ENCODE measurements at places on chromosomes 16 and 17. TPM values are rescaled to one million over a fixed set of nuclear protein-coding genes. Genes with fewer than 3 reads are reported as not detected.

- no peaks in the 10 kb centered on the region for H3K36me3 ChIP-seq
- H3K4me3 ChIP-seq, result no peak overlapping the region
- no peak for DNase-seq
- H3K27ac ChIP-seq, result no peak overlapping the region
- H3K27me3 ChIP-seq, result no peaks in the 10 kb centered on the region
- H3K4me1 ChIP-seq, result peaks cover 46% of the 10 kb centered on the region
Measured at GRCh38 chr17:49018748-49019147, 21.6 kb downstream of the IGF2BP1 start.

DNA sequence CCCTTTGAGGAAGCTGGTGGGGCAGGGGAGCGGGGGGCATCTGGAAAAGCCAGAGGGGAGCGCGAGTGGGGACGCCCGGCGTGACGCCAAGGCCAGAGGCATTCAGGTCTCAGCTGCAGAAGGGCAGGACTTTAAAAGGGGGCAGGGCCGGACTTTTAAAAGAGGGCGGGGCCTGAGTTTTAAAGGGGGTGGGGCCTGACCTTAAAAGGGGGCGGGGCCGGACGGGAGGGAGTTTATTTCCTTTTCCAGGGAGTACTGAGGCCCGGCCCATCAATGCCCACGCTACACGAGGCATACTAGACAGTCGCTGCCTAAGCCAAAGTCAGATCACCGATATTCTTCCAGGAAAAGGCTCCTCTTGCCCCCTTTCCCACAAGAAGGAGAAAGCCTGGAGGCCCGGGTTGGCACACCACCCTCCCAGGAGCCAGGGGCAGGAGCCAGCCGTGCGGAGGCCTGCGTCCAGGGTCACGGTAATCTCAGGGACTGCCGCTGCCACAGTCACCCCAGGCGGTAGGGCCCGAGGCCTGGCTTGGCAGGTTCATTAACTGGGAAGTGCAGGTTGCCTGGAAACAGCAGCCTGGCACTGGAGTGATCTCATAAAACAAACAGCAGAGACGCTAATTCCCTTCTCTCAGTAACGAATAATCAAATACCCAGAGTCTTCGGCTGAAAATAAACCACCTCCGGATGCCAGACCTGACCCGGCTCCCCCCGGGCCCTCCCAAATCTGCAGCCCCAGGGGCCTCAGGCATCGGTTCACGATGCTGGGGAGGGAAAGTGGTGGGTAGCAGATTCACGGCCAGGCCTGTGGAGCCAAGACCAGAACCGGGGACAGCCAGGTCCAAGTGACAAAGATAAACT is 90.7 kb downstream of the TIMM22 start:
- no peak overlapping the region for H3K4me3 ChIP-seq
- H3K27me3 ChIP-seq, result no peaks in the 10 kb centered on the region
- DNase-seq, result peak; percentile 51
- H3K4me1 ChIP-seq, result peaks cover 18% of the 10 kb centered on the region

DNA sequence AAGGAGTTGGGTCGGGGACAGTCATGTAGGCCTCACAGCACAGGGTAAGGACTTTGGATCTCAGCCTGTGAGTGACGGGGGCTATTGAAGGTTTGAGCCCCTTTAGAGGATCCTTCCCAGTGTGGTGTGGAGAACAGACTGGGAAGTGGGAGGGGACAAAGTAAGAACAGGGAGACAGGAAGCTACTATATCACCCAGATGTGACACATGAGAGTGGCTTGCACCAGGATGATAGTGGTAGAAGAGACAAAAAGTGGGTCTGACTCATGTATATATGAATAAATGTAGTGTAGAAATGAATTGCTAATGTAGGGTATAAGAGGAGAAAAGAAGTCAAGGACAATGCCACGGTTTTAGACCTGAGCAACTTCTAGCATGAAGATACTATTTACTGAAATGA is 4.5 kb downstream of the NUP93 start:
- H3K27ac ChIP-seq, result no peak overlapping the region
- H3K4me1 ChIP-seq, result peaks cover 6% of the 10 kb centered on the region
- H3K4me3 ChIP-seq, result no peak overlapping the region
- H3K36me3 ChIP-seq, result no peaks in the 10 kb centered on the region

- no peak overlapping the region for H3K27ac ChIP-seq
- DNase-seq, result peak; percentile 56
- H3K4me1 ChIP-seq, result peaks cover 30% of the 10 kb centered on the region
- peaks cover 2% of the 10 kb centered on the region for H3K27me3 ChIP-seq
Measured at GRCh38 chr17:78599419-78599818, 22.2 kb upstream of the DNAH17 start.

DNA sequence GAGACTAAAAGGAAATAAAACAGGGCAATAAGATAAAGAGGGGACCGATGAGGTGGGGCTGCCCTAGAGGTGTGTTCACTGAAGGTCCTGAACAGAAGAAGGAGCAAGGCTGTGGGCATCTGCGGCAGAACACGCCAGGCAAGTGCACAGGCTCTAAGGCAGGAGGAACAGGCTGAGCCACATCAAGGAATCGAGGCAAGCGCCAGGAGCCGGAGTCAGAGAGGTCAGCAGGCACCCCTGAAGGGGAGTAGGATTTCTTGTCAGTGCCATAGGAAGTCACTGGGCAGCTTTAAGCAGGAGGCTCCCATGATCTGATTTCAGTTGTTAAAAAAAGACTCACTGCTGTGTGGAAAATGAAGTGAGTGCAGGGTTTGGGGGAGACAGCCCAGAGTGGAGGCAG is 186.5 kb downstream of the KATNIP start:
- no peaks in the 10 kb centered on the region for H3K27me3 ChIP-seq
- peaks cover 13% of the 10 kb centered on the region for H3K36me3 ChIP-seq
- no peak for DNase-seq
- no peak overlapping the region for H3K4me3 ChIP-seq
- H3K27ac ChIP-seq, result no peak overlapping the region
- no peaks in the 10 kb centered on the region for H3K4me1 ChIP-seq

- peaks cover 66% of the 10 kb centered on the region for H3K36me3 ChIP-seq
- H3K27ac ChIP-seq, result no peak overlapping the region
- DNase-seq, result no peak
- no peak overlapping the region for H3K4me3 ChIP-seq
Measured at GRCh38 chr16:84183572-84183875, 3.3 kb downstream of the TAF1C start.

DNA sequence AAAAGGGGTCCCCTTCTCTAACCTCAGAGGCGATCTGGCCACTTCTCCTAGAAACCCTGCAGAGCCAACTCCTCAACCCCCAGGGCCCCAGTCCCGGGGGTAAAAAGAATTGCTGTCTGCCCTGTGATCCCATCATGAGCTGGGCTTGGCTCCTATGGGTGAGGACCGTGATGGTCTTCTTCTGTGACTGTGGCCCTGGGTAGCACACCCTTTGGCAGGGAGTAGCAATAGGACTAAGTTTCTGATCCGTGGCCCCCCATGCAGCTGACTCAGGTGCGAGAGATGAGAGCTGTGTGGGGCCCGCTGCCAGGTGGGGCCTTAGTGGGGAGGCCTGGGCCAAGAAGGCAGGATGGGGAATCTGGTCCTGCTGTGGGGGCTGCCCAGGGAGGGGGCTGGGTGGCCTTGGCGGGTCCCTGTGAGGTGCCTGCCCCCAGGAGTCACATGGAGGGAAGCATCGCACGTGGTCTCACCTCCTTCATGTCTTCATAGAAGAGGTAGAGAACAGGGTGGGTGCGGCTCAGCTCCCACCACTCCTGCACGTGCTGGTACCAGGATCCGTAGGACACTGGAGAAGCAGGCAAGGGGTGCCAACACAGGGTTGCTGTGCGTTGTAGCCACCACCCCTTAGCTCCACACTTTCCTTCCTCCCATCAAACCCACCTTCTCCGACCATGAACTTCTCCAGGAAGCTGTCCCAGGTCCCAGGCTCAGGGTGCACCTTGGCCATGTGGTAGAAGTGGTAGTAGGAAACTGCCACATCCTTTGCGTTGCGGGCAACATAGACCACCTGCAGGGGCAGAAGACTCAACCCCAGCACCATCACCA is 3.3 kb downstream of the SULT1A1 start:
- H3K4me1 ChIP-seq, result peaks cover 15% of the 10 kb centered on the region
- H3K36me3 ChIP-seq, result no peaks in the 10 kb centered on the region
- DNase-seq, result no peak
- no peak overlapping the region for H3K4me3 ChIP-seq
- H3K27ac ChIP-seq, result no peak overlapping the region
- H3K27me3 ChIP-seq, result no peaks in the 10 kb centered on the region

DNA sequence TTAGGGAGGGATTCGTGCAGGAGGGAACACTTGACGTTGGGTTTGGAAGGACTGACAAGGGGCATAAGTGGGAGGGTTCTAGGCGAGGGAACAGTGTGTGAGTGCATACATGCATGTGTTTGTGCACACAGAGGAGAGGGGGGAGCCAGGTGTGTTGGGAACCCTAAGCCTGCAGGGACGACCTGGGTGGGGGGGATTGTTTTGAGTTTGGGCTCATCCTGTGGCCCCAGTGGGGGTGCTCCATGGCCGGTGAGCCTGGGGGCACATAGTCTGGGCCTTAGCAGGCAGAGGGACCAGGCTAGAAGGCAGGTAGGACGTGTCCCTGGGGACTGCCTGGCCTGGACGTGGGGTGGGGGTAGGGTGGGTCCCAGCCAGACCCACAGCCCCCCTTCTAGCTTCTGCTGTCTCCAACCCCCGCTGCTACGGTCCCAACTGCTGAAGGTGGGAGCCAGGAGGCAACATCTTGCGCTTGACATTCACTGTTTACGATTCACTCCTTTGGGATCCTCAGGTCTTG is 11.9 kb upstream of the RASD1 start:
- no peak overlapping the region for H3K4me3 ChIP-seq
- peak overlapping the region; percentile 81 for H3K27ac ChIP-seq
- peaks cover 93% of the 10 kb centered on the region for H3K4me1 ChIP-seq
- DNase-seq, result no peak

GRCh38 chr16:52812678-52813556 is 239.8 kb downstream of the CHD9NB start:
- no peaks in the 10 kb centered on the region for H3K27me3 ChIP-seq
- DNase-seq, result peak; percentile 36
- H3K4me1 ChIP-seq, result no peaks in the 10 kb centered on the region
- H3K36me3 ChIP-seq, result no peaks in the 10 kb centered on the region
- H3K4me3 ChIP-seq, result no peak overlapping the region

GRCh38 chr16:52647588-52647987 is 100.6 kb upstream of the TOX3 start:
- no peaks in the 10 kb centered on the region for H3K4me1 ChIP-seq
- no peak overlapping the region for H3K4me3 ChIP-seq
- DNase-seq, result no peak
- no peaks in the 10 kb centered on the region for H3K36me3 ChIP-seq

- H3K4me3 ChIP-seq, result no peak overlapping the region
- no peak overlapping the region for H3K27ac ChIP-seq
- H3K36me3 ChIP-seq, result no peaks in the 10 kb centered on the region
- no peaks in the 10 kb centered on the region for H3K27me3 ChIP-seq
- no peak for DNase-seq
- H3K4me1 ChIP-seq, result no peaks in the 10 kb centered on the region
Measured at GRCh38 chr16:17414421-17414820, 56.3 kb downstream of the XYLT1 start.

- H3K36me3 ChIP-seq, result peaks cover 74% of the 10 kb centered on the region
- DNase-seq, result no peak
- no peak overlapping the region for H3K4me3 ChIP-seq
Measured at GRCh38 chr16:8904018-8904430, 21.9 kb downstream of the LITAFD start.

DNA sequence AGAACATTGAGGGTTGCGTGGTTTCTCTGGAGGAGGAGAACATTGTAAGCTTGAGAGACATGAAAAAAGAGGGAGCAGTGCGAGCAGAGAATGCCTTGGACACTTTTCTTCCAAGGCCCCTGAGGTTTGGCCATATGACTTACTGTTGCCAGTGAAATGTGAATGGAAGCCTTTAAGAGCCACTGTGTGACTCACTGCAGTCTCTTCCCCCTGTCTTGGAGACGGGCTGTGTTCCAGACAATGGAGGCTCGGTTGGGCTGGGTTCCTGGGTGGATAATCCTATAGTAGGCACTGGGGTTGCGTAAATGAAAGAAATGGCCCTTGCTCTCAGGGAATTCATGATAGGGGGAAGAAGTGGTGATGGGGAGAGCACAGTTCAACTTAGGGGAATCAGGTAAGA is 75.5 kb downstream of the SHISA9 start:
- H3K4me1 ChIP-seq, result no peaks in the 10 kb centered on the region
- H3K36me3 ChIP-seq, result no peaks in the 10 kb centered on the region
- no peaks in the 10 kb centered on the region for H3K27me3 ChIP-seq

- H3K27ac ChIP-seq, result no peak overlapping the region
- DNase-seq, result no peak
- no peaks in the 10 kb centered on the region for H3K27me3 ChIP-seq
- no peak overlapping the region for H3K4me3 ChIP-seq
Measured at GRCh38 chr16:4787068-4787467, 1.1 kb downstream of the SEPTIN12 start.

DNA sequence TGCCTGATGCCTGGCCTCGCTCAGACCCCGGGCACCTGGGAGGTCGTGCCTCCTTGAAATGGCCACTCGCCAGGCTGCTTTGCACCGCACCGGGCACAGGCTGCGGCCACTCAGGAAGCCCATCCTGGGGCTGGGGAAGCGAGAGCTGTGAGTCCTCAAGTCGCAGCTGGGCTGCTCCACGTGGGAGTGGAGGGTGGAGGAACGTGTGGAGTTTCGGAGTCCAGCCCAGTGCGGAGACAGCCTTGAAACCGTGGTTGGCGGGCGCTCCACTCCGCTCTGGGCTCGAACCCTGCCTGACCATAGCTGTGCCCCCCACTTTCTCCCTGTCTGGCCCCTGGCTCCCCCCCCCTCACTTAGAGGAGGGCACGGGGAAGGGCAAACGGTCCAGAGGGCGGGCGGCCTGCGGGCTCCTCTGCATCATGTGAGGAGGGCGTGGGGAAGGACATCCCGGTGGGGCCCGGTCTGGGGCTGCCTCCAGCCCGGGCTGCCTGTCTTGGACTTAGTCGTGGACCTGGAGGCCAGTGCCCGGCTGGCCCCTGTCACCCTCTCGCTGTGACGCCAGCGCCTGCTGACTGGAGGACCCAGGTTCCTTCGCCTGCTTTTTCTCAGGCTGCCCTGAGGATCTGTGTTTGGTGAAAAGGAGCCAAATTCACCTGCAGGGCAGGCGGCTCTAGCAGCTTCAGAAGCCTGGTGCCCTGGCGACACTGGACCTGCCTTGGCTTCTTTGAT is 2.5 kb downstream of the UBE2I start:
- H3K4me3 ChIP-seq, result peak overlapping the region; percentile 80
- H3K27ac ChIP-seq, result peak overlapping the region; percentile 20
- H3K36me3 ChIP-seq, result peaks cover 46% of the 10 kb centered on the region

SRSF2 gene
- polyA plus RNA-seq, result 221 TPM

C16orf54 gene
- polyA plus RNA-seq, result 0.15 TPM

SAMD14 gene
- polyA plus RNA-seq, result 7.9 TPM

CCDC78 gene
- 1.2 TPM for polyA plus RNA-seq

TEX14 gene
- polyA plus RNA-seq, result 4.6 TPM

COL1A1 gene
- 2,579 TPM for polyA plus RNA-seq

PIK3R6 gene
- polyA plus RNA-seq, result 5.1 TPM

SOX9 gene
- 16.3 TPM for polyA plus RNA-seq

PLA2G10 gene
- 0.43 TPM for polyA plus RNA-seq

P2RX5 gene
- 27.0 TPM for polyA plus RNA-seq

PIK3R5 gene
- polyA plus RNA-seq, result 1.9 TPM
